IPS-NIHi11 (cell line): ENCODE measurements at places on chromosomes 1 and 21.

GRCh38 chr1:20194757-20195461 is 8.6 kb upstream of the PLA2G2C start:
- peak; percentile 70 for DNase-seq

DNA sequence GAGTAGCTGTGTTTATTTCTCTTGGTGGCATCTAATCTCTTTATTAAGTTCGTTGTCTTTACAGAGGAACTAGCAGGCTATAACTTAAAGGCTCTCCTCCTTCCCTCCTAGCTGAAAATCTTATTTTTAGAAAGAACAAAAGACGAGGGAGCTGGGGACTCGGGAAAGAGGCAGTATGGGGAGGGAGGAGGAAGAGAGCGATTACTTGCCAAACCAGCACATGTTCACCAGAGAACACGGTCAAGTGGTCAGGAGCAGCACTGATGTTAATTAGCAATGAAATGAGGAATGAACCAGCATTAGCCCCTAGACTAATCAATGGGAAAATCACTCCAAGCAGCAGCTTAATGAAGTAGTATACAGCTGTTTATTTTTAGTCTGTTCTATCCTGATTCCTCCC is 171.3 kb upstream of the ESRRG start:
- no peak for DNase-seq

DNA sequence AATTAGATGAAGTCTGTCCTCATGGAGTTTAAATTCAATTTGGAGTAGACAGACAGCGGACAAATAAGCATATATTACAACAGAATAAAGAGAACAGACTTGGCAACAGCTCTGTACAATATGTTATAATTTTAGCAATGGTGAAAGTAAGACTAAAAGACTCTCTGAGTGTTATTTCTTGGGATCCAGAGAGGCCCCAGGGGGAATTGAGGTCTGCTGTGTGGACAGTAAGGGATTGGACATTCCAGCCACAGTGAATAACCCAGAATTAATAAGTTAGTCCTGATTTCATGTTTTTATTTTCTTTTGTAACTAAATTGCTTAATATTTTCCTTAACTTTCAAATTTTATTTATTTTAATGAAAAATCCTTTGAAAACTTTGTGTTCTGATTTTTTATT is 101.7 kb downstream of the PATJ start:
- no peak for DNase-seq

GRCh38 chr1:109151146-109151990 is 37.5 kb downstream of the ELAPOR1 start:
- DNase-seq: peak; percentile 71

- no peak for DNase-seq
Observed at GRCh38 chr1:20840731-20841130, 53.6 kb upstream of the HP1BP3 start.

GRCh38 chr1:234866007-234866866 is 256.3 kb upstream of the IRF2BP2 start:
- DNase-seq: no peak

- DNase-seq: peak; percentile 77
Observed at GRCh38 chr1:228004331-228004855, 2.4 kb upstream of the WNT3A start.

GRCh38 chr1:5883129-5884048 is 108.8 kb downstream of the NPHP4 start:
- DNase-seq: no peak

GRCh38 chr1:14372526-14372925 is 226.0 kb upstream of the KAZN start:
- DNase-seq: no peak

- no peak for DNase-seq
Observed at GRCh38 chr1:178659789-178660208, 65.2 kb upstream of the RALGPS2 start.
